ENCODE measurements at places on chromosomes 6 and 20. TPM values are rescaled to one million over a fixed set of nuclear protein-coding genes. Genes with fewer than 3 reads are reported as not detected.
A peak's percentile ranks its signal among the peaks of the same experiment; 100 is the strongest.

DNA sequence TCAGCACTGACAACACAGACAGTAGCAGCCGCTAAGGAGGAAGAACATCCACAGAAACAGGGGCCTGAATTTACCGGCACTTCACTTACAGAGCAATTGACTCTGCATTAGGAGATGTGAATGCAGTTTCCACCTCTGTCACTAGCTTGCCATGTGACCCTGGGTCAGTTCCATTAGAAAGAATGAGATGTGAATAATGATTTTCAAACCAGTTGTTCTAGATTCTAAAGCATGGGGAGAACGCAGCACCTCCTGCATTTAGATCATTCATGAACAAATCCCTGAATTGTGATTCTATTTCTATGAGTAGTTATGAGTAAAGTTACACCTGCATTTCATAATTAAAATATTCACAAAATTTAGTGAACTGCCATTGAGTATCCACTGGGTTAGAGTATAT, 197.3 kb upstream of the EXOC2 start:
- DNase-seq = no peak

DNA sequence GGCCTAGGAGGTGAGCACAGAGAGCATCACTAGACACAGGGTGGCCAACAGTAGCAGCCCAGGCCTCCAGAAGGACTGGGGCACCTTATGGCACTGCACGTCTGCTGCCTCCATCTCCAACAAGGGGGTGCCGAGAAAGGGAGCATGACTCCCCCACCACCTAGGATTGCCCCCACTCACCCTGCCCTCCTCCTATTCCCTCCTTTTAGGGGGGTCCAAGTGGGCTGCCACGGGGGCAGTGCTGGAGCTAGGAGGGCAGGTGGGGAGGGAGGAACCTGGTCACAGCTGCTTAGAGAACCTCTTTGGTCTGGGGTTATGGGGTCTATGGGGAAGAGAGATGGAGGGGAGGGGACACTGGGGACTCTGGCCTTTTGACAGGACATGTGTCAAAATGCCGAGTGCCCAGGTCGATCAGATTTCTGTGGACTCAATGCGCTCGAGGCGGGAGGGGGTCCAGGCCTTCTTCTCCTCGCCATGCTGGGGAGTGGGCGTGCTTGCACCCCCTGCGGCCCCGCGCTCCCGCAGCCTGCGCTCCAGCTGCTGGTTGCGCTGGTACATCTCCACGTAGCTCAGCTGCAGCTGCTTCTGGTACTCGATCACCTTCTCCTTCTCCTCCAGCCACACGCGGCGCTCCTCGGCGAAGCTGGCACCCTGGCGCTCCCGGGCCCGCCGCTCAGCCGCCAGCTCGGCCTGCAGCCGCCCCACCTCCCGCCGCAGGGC, 4.5 kb upstream of the FASTKD5 start:
- no peak for DNase-seq

Gene OVOL2
- polyA plus RNA-seq = not detected

DNA sequence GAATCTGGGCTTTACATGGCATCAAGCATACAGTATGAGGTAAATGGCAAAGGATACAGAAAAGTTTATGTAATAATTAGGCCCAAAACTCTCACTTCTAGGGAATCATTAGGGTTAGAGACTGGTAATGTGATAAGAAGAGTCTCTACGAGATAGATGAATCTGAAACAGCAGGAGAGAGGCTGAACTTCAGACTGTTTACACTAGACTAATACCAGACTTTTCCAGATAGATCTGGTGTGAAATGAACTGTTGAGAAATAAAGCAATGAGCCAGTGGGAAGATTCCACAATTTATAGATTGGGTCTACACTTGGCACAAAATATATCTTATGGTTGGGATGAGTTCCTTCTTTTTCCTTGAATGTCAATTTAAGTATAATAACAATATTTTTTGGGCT, 134.3 kb downstream of the MAN1A1 start:
- no peak for DNase-seq

Gene SAMD5
- not detected for polyA plus RNA-seq

- no peak for DNase-seq
These were observed 77.0 kb downstream of the MMS22L start for GRCh38 chr6:97205966-97206365.

- no peak for DNase-seq
These were observed 15.2 kb downstream of the DDO start for GRCh38 chr6:110400208-110400607.

- DNase-seq = peak; percentile 48
These were observed 43.1 kb downstream of the GNAS start for GRCh38 chr20:58895448-58896180.

Gene CHMP4B
- polyA plus RNA-seq = 5.5 TPM
